ENCODE measurements at places on chromosomes 12 and 14.
A peak's percentile ranks its signal among the peaks of the same experiment; 100 is the strongest.

- no peak for DNase-seq
Observed at GRCh38 chr12:131075194-131075593, 121.5 kb downstream of the ADGRD1 start.

GRCh38 chr14:22973217-22974032, 8.9 kb downstream of the AJUBA start:
- DNase-seq: peak; percentile 41

DNA sequence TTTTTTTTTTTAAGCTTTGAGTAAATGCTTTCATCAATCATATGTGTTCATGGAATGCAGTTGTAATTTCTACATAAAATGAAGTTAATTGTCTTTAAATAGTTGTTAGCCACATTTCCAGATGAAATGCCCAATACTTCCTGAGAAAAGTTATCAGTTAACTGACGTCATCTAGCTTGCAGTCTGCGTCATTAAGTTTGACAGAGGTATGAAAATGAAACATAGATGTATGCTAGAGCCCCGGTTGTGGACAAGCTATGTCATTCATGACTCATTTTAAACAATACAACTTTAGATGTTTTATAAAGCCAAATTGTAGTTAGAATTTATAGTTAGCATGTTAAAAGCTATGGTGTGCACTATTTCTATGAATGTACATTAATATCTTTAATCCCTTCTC, 90.7 kb downstream of the PLEKHA5 start:
- no peak for DNase-seq

- DNase-seq: no peak
Observed at GRCh38 chr12:75717902-75718301, 206.5 kb upstream of the KRR1 start.

- DNase-seq: no peak
Observed at GRCh38 chr12:104747955-104748354, 210.1 kb downstream of the SLC41A2 start.

- DNase-seq: no peak
Observed at GRCh38 chr12:6866920-6867412, 365 bp upstream of the TPI1 start.

- no peak for DNase-seq
Observed at GRCh38 chr14:61747342-61747741, 14.9 kb upstream of the SNAPC1 start.

DNA sequence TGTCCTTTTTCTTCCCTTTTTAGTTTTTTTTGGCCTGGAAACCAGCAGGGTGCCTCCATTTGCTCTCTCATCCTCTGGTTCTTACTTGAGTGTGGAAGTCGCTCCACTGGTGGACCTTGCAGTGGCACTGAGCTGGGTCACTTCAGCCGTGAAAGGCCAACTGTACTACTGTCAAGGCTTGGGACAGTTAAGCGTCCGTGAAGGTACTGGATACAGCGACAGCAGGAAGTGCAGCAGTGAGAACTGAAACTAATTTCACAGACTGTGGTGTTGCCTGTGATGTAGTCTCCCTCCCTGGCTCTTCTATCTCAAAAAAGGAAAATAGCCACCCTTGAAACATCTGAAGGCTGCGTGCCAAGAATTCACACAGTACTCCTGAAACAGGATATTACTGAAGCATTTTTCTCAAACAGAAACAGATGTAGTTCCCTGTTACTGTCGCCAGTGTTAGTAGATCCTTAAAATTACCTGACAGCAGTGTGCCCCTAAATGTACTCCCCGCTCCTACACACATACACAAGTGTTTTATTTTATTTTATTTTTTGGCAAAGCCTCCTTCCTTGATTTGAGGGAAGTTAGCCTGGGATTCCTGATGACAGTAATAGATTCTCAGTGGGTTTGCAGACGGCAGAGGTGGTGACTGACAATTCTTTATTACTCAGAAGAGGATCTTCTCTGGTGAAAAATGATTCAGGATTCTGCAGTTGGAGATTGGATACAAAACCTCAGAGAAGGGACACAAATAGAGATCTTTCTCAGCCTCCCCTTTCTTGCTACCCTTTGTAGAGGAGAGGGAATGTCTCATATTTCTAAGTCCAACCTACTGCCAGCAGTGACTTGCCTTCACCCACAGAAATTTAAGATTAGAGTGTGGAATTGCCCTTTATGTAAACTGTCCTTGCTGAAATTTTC, 4.4 kb downstream of the SUSD6 start:
- no peak for DNase-seq

DNA sequence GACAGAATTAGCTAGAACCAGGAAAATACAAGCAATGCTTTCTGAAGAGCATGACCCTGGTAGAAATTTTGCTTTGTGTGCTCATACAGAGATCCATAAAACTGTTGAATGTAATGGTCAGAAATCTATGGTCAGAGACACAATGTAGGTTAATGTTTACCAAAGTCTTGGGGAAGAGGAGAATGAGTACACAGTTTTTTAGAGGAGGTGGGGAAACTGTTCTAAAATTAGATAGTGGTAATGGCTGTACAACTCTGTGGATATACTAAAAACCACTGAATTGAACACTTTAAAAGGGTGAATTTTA, 109.5 kb upstream of the ARHGAP5 start:
- no peak for DNase-seq

GRCh38 chr12:88985631-88986030, 366.7 kb downstream of the DUSP6 start:
- DNase-seq: no peak

DNA sequence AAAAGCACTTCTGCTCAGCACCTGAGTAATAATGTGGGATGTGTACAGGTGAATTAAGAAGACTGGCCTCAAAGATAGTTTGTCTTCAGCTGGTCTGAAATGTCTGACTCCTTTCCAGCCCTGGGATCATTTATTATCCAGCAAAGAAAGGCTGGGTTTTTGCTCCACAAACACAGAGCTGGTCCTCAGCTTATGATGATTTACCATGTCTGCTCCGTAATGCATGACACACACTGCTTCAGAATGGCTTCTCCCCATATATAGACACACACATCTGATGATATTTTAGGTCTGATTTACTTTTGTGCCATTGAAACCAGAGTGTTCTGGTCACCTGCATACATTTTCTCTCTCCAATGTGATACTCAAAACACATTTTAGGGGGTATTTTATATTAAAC, 225.0 kb downstream of the SLC25A21 start:
- DNase-seq: no peak

- no peak for DNase-seq
Observed at GRCh38 chr12:30219047-30219446, 435.3 kb upstream of the TMTC1 start.

DNA sequence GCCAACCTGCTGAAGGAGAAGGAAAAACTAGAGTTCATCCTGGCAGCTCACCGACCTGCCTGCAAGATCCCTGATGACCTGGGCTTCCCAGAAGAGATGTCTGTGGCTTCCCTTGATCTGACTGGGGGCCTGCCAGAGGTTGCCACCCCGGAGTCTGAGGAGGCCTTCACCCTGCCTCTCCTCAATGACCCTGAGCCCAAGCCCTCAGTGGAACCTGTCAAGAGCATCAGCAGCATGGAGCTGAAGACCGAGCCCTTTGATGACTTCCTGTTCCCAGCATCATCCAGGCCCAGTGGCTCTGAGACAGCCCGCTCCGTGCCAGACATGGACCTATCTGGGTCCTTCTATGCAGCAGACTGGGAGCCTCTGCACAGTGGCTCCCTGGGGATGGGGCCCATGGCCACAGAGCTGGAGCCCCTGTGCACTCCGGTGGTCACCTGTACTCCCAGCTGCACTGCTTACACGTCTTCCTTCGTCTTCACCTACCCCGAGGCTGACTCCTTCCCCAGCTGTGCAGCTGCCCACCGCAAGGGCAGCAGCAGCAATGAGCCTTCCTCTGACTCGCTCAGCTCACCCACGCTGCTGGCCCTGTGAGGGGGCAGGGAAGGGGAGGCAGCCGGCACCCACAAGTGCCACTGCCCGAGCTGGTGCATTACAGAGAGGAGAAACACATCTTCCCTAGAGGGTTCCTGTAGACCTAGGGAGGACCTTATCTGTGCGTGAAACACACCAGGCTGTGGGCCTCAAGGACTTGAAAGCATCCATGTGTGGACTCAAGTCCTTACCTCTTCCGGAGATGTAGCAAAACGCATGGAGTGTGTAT, 2.4 kb downstream of the FOS start:
- DNase-seq: no peak

GRCh38 chr14:23078692-23079116, 16.2 kb downstream of the ACIN1 start:
- DNase-seq: no peak

DNA sequence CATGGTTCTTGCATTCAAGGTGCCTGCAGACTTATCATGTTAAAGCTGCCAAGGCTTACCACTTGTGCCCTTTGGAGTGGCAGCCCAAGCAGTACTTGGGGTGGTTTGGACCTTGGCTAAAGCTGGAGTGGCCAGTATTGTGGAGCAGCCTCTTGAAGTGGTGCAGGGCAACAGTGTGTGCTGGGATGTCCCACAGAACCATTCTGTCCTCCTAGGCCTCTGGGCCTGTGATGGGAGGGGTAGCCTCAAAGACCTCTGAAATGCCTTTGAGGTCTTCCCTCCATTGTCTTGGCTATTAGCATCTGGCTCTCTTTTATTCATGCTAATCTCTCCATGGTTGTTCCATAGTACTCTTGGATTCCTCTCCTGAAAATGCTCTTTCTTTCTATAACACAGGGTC, 78.2 kb upstream of the SLC24A4 start:
- DNase-seq: no peak

DNA sequence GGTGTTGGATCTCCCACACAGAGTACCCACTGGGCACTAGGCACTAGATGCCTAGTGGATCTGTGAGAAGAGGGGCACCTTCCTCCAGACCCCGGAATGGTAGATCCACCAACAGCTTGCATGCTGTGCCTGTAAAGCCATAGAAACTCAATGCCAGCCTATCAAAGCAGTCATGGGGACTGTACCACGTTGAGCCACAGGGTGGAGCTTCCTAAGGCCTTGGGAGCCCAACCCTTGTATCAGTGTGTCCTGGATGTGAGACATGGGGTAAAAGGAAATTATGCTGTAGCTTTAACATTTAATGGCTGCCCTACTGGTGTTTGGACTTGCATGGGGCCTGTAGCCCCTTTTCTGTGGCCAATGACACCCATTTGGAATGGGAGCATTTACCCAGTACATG, 1024.9 kb downstream of the TMEM121 start:
- DNase-seq: no peak

DNA sequence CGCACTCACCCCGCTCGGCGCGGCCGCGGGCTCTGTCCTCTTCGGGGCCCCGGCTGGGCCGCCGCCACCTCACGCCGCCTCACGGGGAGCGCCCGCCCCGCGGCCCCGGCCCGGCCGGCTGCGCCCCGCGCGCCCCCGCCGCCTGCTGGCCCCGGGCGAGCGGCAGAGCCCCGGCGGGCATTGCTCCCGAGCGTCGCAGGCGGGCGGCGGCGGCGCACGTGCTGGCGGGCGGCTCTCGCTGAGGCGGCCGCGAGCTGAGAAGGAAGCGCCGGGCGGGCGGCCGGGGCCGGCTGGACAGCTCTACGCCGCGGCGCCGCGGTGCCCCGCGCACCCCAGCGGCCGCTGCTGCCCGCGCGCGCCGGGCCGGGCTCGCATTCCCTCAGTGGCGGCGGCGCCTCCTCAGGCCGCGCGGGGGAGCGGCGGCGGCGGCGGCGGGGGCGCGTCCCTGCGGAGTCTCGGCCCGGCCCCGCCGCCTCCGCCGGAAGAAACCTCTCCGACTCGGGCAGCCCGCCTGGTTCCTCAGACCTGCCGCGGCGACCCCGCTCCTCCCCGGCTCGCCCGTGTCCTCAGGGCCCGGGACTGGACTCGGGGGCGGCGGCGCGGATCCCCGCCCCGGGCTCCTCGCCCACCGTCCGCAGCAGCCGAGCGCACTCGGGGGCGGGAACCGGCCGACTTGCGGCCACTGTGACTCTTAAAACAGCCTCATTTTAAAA, at the start of gene PITPNM2:
Gene PITPNM2, minus strand, starts transcription at position 347 of the 713 bp plus-strand sequence. CDS start 116,500 bp downstream, outside the sequence.
- peak; percentile 70 for DNase-seq

- no peak for DNase-seq
Observed at GRCh38 chr12:48694038-48694437, 12.0 kb upstream of the KANSL2 start.

DNA sequence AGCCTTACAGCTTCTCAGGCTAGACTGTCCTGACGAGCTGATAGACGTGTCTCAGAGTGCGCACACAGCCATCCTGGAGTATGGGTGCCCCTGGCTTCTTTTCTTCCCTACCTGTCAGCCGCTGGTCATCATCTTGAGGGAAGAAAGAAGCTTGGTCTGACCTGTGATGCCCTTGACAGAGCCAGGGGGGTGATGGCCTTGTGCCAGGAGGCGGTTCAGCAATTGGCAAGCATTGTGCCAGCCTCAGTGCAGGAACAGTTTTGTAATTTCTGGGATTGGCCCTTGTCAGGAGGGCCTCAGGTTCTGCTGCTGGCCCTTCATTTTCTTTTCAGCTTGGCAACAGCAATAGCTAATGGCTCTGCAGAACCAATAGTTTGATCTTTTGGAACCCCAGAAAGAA, 80.1 kb downstream of the ADCK1 start:
- no peak for DNase-seq

DNA sequence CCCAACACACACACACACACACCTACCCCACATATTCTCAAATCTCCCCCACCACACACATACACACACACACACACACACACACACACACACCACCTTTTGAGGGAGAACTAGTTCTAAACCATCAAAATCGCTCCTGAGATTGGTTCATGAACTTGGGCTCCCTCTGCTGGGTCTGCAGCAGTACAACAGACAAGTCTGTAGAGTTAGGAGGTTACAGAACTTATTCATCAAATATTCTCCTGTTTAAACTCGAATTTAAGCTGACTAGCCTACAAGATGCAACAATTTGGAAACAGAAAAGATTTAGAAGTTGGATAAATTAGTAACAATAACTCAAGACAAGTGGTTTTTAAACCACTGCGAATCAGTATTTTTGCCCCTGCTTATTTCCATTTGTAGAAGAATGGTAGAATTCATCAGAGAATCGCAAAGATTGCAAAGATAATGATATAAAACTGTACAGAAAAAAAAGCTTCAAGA, 136.4 kb upstream of the USP15 start:
- peak; percentile 26 for DNase-seq

GRCh38 chr14:61372379-61372778, 51.0 kb downstream of the PRKCH start:
- DNase-seq: no peak

GRCh38 chr12:123096741-123097140, 54.1 kb downstream of the PITPNM2 start:
- DNase-seq: no peak

Measured in activated CD8-positive, alpha-beta memory T cell treated with anti-CD3 and anti-CD28 coated beads, Interleukin-2, amount 50 U/mL, for 4 hours (primary cell).